GDM1 (cell line): ENCODE measurements at places on chromosomes 11 and 22.

DNA sequence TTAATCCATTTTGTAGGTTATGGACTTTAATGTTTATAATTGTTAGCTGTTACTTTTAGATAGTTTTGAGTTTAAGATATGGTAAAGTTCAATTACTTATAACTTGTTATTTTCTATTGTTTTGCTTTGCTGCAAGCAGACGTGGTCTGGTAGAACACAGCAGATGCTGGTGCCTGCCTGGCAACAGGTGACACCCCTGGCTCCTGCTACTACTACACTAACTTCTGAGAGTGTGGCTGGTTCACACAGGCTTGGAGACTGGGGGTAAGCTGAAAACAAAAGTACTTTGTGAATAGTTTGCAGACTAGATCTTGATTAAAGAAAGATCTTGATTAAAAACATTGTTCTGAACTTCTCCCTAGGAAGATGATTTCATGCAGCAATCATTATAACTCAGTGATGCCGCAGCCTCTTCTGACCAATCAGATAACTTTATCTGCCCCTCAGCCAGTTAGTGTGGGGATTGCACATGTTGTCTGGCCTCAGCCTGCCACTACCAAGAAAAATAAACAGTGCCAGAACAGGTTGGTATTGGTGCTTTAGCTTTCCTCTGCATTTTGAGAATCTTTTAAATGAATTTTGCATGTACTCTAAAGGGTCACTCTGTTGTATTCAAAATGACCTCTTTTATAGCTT is 90.4 kb downstream of the HIPK3 start:
- no peak for DNase-seq

DNA sequence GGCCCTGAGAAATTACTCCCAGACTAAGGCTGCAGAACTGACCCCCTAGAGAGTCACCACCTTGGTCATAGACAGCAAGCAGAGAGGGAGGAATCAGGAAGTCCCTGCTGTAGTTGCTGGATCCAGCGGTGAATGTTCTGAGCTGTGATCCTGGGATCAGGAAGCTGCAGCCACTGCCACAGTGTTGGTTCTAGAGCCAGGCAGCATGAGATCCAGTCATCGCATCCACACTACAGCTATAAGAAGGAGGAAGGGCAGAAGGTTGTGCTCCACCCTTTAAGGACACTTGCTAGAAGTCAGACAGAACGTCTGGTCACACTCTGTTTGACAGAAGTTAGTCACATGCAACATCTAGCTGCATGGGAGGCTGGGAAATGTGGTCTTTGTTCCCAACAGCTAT is 104.7 kb upstream of the OR4B1 start:
- DNase-seq: no peak

DNA sequence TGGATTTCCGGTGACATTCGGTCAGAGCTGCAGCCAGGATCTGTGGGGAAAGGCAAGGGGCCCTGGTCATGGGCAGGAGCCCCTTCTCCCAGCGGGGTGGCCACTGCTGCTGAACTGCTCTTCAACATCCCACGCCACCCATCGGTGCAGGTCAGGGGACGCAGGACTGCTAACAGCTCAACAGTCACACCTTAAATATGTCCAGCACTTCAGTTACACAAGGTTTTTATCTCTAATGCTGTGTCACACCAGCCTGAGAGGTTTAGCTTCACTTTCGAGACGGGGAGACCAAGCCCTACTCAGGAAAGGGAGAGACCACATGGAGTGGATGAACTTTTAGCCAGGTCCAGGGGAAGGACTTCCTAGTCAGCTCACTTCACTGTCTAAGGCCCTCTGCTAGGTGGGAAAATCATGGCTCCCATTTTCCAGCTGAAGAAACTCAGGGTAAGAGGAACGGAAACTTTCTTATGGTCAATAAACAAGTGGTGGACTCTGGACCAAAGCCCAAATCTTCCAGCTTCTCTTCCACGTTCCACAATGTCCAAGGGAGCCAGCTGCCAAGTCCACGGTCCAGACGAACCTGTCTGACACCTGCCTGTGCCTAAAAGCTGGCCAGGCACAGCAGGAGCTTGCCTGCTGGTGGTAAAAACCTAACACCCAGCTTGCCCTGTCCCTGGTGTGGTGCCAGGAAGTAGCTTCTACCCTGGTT is 21.0 kb upstream of the CHADL start:
- no peak for DNase-seq

- no peak for DNase-seq
Measured at GRCh38 chr22:21042978-21043859, 2.5 kb upstream of the LRRC74B start.

GRCh38 chr11:44113018-44113417 is 17.5 kb downstream of the EXT2 start:
- no peak for DNase-seq

DNA sequence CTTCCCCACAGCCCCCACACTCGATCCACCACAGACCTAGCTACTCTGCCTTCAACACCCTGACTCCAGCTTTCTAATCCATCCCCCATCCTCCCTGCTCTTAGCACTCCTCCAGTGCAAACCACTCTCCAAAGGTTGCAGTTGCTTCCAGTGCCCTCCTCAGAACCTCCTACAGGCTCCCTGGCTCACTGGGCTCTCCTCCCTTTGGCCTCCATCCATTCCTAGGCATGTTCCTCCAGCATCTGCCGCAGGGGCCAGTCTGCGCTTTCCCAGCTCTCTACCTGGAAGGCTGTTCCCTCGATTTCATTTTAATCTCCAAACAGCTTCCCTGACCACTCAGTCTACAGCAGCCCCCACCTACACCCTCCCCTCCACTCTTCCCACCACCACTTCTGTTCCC is 133.8 kb downstream of the SPATA19 start:
- no peak for DNase-seq

DNA sequence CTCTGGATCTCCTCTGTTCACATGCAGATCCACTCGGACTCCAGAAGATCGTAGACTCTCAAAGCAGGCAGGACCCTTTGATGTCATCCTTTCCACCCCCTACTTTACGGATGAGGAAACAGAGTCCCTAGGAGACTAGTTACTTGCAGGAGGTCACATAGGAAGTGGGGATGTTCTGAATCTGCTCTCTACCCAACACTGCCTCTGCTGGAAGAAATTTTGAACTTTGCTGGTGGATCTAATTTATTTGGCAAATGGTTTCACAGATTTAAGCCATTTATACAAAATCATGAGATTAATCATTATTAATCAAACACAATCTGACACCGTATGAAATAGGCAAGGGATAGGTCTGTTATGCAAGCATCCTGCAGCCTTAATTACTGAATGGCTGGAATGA is 55.0 kb upstream of the USP47 start:
- DNase-seq: no peak

- DNase-seq: no peak
Measured at GRCh38 chr11:204587-205109, 2.6 kb downstream of the BET1L start.

DNA sequence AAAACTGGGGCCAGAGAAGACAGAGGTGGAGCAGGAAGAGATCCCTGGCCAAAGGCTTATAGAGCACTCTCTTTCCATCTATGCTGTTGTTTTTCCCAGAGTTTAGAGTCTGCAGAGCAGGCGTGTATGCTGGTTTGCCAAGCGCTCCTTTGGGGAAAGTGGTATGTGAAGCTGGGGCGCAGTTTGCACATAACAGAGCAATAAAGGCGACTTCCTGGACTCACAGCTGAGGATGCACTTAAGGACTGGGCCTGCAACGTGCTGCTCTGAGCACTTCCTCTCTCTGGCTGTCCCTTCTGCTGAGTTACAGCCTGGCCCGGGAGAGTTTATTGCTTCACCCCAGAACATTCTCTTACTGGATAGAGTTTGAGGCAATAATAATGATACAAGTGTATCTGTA is 41.7 kb downstream of the THAP12 start:
- DNase-seq: peak; percentile 67

DNA sequence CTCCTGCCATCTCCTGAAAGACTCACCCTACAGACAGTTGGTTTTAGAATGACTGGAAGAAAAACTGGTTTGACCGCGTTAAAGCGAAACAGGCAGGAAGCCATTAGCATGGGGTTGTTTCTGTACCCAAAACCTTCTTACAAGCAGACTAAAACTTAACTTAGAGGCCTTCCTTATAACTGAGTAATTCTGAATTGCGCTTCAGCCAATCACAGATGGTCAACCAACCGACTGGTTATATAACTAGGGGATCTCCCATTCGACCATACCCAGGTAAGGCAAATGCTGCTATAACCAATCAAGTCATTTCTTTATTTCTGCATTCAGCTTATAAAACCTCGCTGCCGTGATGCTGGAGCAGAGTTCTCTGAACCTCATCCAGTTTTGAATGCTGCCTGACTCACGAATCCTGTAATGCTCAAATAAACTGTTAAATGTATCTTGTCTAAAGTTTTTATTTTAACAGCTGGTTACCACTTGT is 87.8 kb upstream of the DRD2 start:
- DNase-seq: no peak

GRCh38 chr11:22903782-22904181 is 43.5 kb upstream of the CCDC179 start:
- DNase-seq: no peak

DNA sequence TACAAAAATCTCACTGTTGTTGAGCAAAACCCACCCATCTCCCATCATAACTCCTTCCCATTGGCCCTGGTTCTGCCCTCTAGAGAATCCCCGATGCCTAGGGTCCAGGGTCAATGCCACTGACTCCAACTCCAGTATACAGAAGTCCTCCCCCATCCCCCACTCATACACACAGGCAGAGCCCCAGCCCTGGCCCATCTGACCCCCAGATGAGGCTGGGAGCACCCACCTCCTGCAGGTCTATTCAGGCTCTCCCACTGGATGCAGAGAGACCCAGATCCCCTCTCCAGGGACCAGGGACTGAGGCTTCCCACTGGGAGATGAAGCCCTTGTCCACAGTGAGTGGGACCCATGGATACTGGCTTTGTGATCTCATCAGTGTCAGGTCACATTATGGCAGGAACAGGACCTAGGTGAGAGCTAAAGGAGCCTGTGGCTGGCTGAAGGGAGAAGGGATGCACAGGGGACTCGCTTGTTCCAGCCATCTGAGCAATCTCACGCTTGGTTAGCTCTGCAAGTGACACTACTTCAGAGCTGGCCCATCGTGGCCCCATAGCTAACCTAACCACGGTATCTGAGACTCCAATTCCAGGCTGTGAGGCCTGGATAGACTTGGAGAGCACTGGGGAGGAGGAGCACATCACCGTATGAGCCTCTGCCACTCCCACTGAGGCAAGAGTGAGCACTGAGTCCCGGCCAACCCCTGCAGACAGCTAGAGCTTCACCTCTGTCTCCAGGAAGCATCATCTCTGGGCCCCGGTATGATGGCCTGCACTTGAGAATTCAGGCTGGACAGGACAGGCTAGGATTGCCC is 35.7 kb downstream of the TRIM29 start:
- no peak for DNase-seq

GRCh38 chr11:121930004-121930965 is 185.7 kb downstream of the BLID start:
- no peak for DNase-seq

DNA sequence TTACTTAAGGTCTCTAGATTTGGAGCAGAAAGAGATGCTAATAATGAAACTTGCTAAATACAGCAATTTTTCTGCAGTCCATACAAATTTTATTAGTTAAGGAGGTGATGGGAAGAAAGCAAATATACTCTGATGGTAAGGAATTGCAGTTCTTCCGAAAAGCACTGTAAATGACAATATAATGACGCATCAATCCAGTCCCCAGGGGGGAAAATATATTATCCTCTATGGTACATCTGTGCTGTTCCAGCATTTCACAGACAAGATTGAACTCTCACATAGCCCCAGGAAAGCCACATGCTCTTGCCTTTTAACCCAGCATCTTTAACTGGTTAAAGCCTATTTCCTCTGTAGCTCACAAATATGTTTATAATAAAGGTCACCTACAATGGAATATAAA is 416.6 kb upstream of the CCDC90B start:
- DNase-seq: no peak

DNA sequence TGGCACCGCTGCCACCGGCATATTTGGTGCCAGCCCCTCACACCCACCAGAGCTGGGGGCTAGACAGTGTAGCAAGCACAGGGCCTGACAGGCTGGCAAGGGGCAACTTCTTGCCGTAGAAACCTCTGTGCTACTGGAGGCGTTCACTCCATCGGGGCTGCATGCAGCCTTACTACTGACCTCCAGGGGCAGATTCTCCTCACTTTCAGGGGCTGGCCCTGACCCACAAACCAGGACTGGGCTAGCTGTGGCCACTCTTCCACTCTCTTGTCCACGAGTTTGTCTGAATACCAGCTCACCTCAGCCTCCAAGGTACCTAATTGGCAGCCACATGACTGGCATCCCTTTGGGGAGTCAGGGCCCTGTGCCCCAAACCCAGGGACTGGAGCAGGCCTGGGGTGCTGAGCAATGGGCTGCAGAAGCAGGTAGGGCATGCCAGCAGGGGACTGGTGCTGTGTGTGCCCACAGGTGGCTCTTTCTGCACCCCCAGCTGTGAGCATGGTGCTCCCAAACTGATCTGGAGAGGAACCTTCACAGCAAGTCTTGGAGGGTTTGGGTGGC is 2.1 kb upstream of the LMO1 start:
- no peak for DNase-seq

DNA sequence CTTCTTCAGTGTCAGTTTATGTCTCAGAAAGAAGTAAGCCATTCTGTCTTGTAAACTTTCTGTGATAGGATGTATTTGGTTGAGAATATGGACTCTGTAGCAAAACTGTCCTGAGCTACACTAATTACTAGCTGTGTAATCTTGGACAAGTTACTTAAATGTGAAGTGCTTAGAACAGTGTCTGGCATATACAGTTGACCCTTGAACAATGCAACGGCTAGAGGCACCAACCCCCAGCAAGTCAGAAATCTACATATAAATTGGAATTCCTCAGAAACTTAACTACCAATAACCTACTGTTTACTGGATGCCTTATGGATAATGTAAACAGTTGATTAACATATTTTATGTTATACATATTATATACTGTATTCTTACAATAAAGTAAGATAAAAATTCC is 68.7 kb upstream of the GRK2 start:
- DNase-seq: no peak

- no peak for DNase-seq
Measured at GRCh38 chr11:131378931-131379330, 8.5 kb downstream of the NTM start.

DNA sequence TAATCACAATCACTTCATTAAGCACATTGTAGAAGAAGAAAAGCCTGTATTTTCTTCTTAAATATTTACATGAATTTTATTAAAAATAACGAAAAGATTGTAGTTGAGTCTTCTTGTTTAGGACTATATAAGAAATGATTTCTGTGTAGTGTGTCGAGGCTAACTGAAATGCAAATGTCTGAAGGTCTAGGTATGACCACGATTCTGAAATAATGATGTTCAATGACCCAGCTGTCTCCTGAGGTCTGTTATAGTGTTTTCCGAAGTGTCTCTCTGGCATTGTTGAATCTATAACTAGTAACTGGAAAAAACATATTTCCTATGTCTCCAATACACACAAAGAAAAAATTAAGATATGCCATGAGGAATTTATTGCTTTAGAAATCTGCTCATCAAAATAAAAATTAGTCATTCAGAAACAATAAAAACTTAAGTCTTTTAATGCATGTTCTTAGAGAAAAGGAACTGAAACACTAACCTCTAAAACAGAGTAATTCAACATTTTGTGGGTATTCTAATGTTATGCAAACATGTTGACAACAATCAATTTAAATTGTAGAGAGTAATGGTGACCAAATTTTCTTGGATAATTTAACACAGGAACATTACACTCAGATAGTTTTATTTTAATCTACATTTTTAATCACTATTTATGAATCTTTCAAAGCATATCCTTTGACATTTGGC is 55.0 kb downstream of the CASP12 start:
- no peak for DNase-seq

- no peak for DNase-seq
Measured at GRCh38 chr11:125494561-125494960, 1.5 kb downstream of the FEZ1 start.

GRCh38 chr11:93370260-93370659 is 39.7 kb downstream of the DEUP1 start:
- no peak for DNase-seq

- no peak for DNase-seq
Measured at GRCh38 chr11:17563231-17563646, 16.2 kb downstream of the OTOG start.
